ENCODE measurements at places on chromosomes 11 and 22. TPM values are rescaled to one million over a fixed set of nuclear protein-coding genes. Genes with fewer than 3 reads are reported as not detected.

GRCh38 chr11:69427337-69427736 lies 54.1 kb upstream of the LINC01488 start:
- DNase-seq: no peak

Gene SLC43A3
- not detected for total RNA-seq

- peak; percentile 88 for DNase-seq
These were observed 10.2 kb upstream of the LRRC32 start for GRCh38 chr11:76680518-76681425.

GRCh38 chr11:17521106-17521900 lies 22.9 kb downstream of the USH1C start:
- no peak for DNase-seq

- no peak for DNase-seq
These were observed 8.3 kb upstream of the SORL1 start for GRCh38 chr11:121443688-121444275.

- no peak for DNase-seq
These were observed 12.2 kb downstream of the BCR start for GRCh38 chr22:23192558-23192957.

DNA sequence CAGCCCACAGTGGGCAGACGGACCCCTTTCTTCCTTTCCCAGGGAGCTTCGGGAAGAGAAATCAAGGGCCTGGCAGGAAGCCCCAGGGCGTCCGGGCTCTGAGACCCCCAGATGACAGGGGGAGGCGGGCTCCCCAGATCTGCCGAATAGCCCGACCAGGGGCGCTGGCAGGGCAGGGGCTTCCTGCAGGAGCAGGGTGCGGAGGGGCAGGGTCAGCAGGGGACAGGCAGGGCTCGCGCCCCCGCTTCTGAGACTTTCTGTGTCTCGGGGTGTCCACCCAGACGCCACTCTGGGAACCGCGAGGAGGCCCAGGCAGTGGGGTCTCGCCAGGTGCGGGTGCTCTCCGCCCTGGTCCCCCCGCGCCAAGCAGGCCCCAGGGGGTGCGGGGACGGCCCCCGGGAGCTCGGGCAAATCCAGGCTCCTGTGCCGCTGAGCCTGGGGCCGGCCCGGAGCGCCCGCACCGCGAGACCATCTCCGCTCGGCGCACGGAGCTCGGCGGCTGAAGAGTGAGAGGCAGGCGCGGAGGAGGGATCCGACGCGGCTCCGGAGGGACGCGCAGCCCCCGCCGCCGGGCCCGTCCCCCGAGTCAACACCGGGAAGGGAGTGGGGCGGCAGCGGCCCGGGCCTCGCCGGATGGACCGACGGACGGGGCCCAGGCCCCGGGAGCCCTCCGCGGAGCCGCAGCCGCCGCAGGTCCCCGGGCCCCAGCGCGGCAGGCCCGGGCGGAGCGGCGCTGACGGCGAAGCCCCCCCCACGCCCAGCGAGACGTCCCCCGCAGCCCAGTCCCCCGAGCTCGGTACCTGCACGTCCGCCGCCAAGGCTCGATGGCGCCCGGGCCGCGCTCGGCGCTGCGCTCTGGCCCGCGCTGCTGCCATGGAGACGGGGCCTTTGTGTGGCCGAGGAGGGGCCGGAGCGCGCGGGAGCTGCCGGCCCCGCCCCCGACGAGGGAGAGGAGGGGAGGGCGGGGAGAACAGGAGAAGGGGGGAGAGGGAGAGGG lies at the start of gene PLXNB2:
Gene PLXNB2, minus strand, starts transcription at position 894 of the 997 bp plus-strand sequence. CDS start 17,062 bp downstream, outside the sequence.
- peak; percentile 68 for DNase-seq

DNA sequence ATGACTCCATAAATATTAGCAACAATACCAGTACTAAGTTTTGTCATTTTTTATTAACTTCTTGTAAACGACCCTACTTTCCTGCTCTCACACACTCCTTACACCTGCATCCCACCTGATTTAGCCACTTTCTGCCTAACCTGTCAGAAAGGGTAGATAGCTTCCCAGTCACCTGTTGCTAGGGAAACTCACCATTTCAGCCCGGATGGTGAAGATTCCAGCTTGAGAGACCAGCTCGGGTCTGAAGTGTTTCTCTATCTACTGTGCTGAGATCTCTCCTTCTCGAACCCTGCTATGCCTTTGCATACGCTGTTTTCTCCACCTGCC lies at the start of gene PARVG:
Gene PARVG, plus strand, starts transcription at position 220 of the 327 bp plus-strand sequence. CDS start 2,405 bp downstream, outside the sequence.
- DNase-seq: no peak

GRCh38 chr22:28043266-28043665 lies 124.2 kb upstream of the PITPNB start:
- DNase-seq: no peak

Gene FGF19
- total RNA-seq: 131 TPM

GRCh38 chr11:126733685-126734084 lies 266.9 kb downstream of the KIRREL3 start:
- no peak for DNase-seq

- DNase-seq: no peak
These were observed 7.4 kb downstream of the RAB38 start for GRCh38 chr11:88167853-88168252.

Gene RBMXL2
- total RNA-seq: not detected

GRCh38 chr11:65383778-65384177 lies 1.3 kb upstream of the SLC25A45 start:
- DNase-seq: no peak

DNA sequence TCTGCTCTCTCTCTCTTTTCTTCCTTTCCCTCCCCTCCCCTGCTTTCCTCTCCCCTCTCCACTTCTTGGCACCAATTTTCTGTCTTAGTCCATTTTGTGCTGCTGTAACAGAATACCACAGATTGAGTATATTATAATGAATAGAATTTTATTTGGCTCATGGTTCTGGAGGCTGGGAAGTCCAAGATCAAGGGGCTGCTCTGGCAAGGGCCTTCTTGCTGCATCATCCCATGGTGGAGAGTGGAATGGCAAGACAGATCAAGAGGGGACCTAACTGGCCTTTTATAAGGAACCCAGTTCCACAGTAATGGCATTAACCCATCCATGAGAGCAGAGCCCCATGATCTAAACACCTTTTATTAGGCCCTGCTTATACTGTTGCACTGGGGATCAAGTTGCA lies 44.5 kb downstream of the ST3GAL4 start:
- no peak for DNase-seq

Gene TUG1
- total RNA-seq: 22.0 TPM

DNA sequence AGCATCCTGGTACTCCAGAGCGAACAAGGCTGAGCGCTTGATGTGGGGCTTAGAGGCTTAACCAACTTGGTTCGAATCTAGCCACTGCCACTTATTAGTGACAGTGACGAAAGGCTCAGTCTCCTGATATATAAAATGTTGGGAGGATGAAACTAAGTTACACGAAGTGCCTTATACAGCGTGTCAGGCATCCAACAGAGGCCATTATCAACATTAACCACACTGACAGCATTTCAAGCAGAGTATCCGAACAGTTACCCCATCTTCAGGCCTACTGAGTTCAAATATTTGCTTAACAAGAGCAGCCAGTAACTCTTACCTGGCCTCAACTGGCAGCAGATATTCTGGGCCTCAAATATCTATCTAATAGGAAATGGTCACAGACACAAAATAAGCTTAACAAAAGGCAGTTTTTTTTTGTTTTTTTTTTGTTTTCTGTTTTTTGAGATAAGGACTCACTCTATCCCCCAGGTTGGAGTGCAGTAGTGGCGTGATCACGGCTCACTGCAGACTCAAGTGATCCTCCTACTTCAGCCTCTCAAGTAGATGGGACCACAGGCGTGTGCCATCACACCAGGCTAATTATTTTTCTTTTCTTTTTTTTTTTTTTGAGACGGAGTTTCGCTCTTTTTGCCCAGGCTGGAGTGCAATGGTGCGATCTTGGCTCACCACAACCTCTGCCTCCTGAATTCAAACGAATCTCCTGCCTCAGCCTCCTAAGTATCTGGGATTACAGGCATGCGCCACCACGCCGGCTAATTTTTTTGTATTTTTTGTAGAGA lies 2.9 kb downstream of the SERPIND1 start:
- DNase-seq: no peak

Gene ACRV1
- not detected for total RNA-seq

DNA sequence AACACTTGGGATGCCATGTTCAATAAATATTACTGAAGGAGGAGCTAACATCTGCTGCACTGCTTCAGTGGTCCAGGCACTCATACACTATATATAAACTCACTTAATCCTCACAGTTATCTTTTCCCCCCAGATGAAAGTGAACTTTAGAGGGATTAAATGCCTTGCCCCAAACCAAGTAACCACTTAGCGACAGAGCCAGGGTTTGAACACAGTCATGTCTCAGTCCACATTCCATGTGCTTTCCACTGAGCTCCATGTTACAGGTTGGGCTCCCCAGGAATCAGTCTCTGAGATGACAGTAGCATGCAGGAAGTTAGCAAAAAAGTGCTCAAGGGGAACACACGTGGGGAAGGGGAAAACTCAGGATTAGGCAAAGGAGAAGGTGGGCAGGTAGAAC lies 59.3 kb downstream of the ENDOD1 start:
- DNase-seq: no peak

DNA sequence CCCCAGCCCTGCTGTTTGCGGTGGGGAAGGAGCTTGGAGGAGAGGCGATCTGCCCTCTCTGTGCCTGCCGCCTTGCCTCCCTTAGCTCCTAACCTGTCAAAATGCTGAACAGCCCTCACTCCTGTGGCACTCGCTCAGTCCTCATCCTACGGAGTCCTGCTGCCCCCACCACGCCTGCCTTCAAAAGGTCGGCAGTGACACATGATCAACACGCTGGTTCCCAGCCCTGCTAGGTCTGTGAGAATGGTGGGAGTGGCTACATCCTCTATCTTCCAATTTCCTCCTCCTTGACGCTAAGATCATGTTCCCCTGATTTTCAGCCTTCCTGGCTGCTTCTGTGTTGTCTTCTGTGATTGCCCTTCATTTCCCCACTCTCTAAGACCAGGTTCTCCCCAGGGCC lies 120.2 kb upstream of the TBCEL start:
- no peak for DNase-seq

Gene SNX32
- not detected for total RNA-seq

DNA sequence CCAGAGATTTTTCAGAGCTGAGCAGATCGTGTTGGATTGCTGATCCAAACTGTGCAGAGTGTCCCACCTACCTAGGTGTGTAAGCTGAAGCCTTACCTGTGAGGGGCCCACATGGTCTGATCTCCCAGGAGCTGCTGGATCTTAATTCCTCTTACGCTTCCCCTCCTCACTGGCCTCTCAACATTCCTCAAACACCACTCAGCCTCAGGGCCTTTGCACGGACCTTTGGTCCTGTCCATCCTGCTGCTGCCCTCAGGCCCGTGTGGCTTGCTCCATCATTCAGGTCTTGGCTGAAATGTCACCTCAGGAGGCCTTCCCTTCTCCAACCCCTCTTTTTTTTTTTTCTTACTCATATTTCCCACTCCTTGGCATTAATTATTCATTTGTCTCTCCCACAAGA lies 21.1 kb upstream of the RAB1B start:
- no peak for DNase-seq

- DNase-seq: peak; percentile 87
These were observed 14.1 kb downstream of the ANKK1 start for GRCh38 chr11:113401718-113402117.

DNA sequence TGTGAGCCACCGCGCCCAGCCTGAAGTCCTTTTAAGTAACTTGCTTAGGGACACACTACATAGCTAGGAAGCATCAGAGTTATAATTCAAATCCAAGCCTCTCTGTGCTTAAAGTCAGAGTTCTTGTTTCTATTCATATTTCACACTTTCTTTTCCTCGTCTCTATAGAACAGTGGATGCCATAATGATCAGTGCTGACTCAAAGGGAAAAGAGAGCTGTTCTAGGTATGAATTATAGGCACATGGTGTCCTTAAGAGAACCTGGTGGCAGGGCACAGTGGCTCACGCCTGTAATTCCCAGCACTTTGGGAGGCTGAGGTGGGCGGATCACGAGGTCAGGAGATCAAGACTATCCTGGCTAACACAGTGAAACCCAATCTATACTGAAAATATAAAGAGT lies 400.2 kb upstream of the DDI1 start:
- no peak for DNase-seq

Gene RFPL1
- not detected for total RNA-seq

- DNase-seq: peak; percentile 31
These were observed 3.0 kb upstream of the SWAP70 start for GRCh38 chr11:9660886-9661285.

GRCh38 chr11:120651836-120652235 lies 140.3 kb downstream of the GRIK4 start:
- no peak for DNase-seq

Gene LMO2
- total RNA-seq: 0.05 TPM

Gene GGTLC2
- not detected for total RNA-seq

GRCh38 chr11:112734207-112734606 lies 227.0 kb upstream of the NCAM1 start:
- peak; percentile 41 for DNase-seq

- DNase-seq: no peak
These were observed 563 bp upstream of the PSMA1 start for GRCh38 chr11:14520747-14521151.

DNA sequence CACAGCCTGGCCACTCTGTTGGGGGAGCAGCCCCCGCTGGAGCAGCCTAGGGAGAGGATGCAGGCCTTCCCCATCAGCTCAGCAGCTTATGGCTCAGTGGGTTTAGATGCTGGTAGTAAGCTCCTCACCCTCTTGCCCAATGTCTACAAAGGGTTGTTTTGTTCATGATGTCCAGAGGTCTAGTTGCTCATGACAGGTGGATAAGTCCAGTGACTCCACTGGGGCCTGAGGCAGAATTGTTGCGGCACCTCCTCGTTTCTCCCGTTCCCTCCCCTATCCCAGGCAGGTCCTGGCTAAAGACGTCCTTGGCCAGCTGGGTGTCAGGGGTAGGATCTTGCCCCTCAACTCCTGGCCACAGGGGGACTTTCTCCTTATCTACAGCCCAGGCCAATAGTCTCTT lies 233.5 kb upstream of the B3GAT1 start:
- no peak for DNase-seq

GRCh38 chr11:131867457-131868257 lies 497.2 kb downstream of the NTM start:
- peak; percentile 68 for DNase-seq

Gene SLC17A6
- total RNA-seq: not detected

Gene DCUN1D5
- 203 TPM for total RNA-seq

Gene RIMBP3C
- total RNA-seq: not detected

DNA sequence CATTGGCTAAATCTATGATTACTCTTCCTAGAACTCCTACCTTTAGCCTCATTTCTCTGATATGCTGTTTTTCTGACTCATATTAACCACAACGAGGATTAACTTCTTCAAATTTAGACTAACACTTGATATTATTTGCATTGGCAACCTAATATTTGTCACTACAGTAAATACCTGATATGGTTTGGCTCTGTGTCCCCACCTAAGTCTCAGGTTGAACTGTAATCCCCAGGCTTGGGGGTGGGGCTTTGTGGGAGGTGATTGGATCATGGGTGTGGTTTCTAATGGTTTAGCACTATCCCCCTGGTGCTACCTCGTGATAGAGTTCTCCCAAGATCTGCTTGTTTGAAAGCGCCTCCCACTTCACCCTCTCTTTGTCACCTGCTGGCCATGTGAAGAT lies 17.1 kb upstream of the MED17 start:
- no peak for DNase-seq
